Activated CD8-positive, alpha-beta T cell treated with anti-CD3 and anti-CD28 coated beads, Interleukin-2, amount 10 ng/mL, durations not matched to agents 7 days and 5 days (primary cell): ENCODE measurements at places on chromosomes 11 and 22.

GRCh38 chr11:71453918-71454304 lies 908 bp downstream of the NADSYN1 start:
- peak overlapping the region; percentile 92 for H3K27ac ChIP-seq
- DNase-seq: no peak

GRCh38 chr11:68890490-68891231 lies 13.0 kb downstream of the MRPL21 start:
- peaks cover 27% of the 10 kb centered on the region for H3K36me3 ChIP-seq
- no peaks in the 10 kb centered on the region for H3K27me3 ChIP-seq
- DNase-seq: no peak
- H3K27ac ChIP-seq: no peak overlapping the region
- no peaks in the 10 kb centered on the region for H3K4me1 ChIP-seq

DNA sequence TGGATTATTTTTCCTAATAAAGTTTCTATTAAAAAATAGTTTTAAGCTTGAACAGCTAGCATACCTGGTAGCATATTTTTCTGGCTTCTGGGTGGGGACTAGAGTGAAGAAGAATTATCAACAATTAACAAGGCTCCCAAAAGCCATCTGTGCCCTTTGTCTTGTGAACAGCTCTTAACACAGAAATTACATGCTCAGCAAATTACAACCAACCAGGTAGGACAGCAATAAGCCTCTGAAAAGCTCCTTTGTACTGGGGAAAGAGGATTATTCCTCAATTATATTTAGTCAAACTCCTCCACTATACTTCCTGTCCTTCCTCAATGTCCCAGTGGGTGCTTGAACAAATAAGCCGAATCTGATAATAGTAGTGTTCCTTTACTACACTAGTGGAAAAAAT lies 162.8 kb downstream of the RAB38 start:
- DNase-seq: no peak
- no peaks in the 10 kb centered on the region for H3K4me1 ChIP-seq
- H3K4me3 ChIP-seq: no peak overlapping the region
- no peaks in the 10 kb centered on the region for H3K27me3 ChIP-seq
- H3K36me3 ChIP-seq: no peaks in the 10 kb centered on the region
- no peak overlapping the region for H3K27ac ChIP-seq

DNA sequence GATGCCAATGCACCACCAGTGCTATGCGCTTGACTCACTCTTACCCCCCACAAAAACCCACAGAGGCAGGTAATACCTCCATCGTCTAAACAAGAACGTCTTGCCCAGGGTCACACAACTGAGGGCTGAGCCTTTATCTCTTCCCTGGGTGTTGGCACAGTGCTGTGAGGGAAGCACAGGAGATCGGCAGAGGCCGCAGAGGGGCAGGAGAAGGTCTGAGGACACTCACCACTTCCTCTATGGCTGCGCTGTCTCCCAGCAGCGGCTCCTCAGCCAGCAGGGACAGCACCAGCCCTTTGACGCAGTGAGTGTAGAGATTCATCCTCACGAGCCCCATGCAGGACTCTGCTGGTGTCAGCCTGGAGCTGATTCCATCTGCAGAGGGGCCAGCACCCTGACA lies 19.9 kb downstream of the HPS4 start:
- H3K4me1 ChIP-seq: no peaks in the 10 kb centered on the region
- no peak for DNase-seq
- H3K27ac ChIP-seq: no peak overlapping the region
- H3K36me3 ChIP-seq: peaks cover 38% of the 10 kb centered on the region
- no peak overlapping the region for H3K4me3 ChIP-seq

DNA sequence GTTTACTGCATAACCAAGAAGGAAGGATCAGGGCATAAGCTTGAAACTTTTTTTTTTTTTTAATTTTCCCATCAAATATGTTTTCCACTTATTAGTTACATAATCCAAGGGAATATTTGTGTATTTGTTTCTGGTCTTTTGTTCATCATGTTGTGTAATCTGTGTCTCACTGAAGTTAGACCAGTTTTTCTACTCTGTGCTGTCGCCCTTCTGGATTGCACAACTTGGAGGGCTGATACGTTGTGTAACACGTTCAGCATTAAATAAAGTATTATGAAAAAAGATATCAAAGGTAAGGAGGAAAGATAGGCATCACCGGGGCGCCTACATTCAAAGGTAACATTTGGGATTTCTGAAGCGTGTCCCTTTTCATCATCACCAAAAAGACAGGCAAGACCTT lies 3.3 kb upstream of the E2F8 start:
- no peak overlapping the region for H3K4me3 ChIP-seq
- no peak for DNase-seq
- H3K4me1 ChIP-seq: peaks cover 28% of the 10 kb centered on the region
- H3K27me3 ChIP-seq: peaks cover 41% of the 10 kb centered on the region
- peaks cover 16% of the 10 kb centered on the region for H3K36me3 ChIP-seq

GRCh38 chr11:126608658-126609057 lies 253.2 kb downstream of the ST3GAL4 start:
- H3K27ac ChIP-seq: no peak overlapping the region
- H3K4me1 ChIP-seq: no peaks in the 10 kb centered on the region
- no peaks in the 10 kb centered on the region for H3K36me3 ChIP-seq
- H3K27me3 ChIP-seq: peaks cover 3% of the 10 kb centered on the region
- no peak overlapping the region for H3K4me3 ChIP-seq

- H3K27ac ChIP-seq: no peak overlapping the region
- H3K4me1 ChIP-seq: no peaks in the 10 kb centered on the region
- no peaks in the 10 kb centered on the region for H3K36me3 ChIP-seq
- DNase-seq: no peak
- no peaks in the 10 kb centered on the region for H3K27me3 ChIP-seq
These were observed 31.6 kb upstream of the KCNQ1OT1 start for GRCh38 chr11:2731130-2732125.

DNA sequence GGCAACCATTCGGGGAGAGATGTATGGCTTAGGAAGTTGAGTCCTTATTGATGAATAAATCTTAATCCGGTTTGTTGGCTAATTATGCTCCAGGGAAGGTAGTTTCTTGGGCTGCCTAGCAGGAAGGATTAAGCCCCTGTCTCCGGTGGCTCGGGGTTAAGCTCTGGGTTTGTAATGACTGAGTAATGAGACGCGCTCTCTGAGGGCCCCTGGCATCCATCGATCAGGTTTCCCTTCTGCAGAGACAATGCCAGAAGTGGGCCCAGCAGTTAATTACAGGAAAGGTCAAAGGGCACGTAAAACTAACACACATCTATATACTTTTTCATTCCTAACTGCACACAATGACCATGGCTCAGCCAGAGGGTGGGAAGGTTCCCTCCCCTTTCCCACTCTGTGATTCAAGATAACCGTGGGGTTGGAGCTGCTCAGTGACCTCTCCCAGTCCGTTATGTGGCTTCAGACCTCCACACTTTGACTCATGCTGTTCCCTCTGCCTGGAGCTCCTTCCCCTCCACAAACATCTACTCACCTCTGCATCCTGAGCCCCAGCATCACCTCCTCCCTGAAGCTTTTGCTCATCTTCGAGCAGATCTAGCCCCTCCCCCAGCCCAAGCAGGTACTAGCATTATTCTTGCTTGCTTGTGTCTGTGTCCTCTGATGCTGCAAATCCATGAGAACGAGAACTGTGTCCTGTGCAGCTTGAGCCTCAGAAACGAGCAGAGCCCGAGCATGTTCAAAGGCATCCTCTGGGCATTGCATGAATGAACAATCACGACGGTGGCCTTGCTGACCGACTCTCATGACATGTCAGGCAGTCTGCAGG lies 16.6 kb downstream of the SCUBE1 start:
- DNase-seq: no peak
- no peak overlapping the region for H3K4me3 ChIP-seq
- no peaks in the 10 kb centered on the region for H3K36me3 ChIP-seq
- H3K4me1 ChIP-seq: peaks cover 5% of the 10 kb centered on the region

DNA sequence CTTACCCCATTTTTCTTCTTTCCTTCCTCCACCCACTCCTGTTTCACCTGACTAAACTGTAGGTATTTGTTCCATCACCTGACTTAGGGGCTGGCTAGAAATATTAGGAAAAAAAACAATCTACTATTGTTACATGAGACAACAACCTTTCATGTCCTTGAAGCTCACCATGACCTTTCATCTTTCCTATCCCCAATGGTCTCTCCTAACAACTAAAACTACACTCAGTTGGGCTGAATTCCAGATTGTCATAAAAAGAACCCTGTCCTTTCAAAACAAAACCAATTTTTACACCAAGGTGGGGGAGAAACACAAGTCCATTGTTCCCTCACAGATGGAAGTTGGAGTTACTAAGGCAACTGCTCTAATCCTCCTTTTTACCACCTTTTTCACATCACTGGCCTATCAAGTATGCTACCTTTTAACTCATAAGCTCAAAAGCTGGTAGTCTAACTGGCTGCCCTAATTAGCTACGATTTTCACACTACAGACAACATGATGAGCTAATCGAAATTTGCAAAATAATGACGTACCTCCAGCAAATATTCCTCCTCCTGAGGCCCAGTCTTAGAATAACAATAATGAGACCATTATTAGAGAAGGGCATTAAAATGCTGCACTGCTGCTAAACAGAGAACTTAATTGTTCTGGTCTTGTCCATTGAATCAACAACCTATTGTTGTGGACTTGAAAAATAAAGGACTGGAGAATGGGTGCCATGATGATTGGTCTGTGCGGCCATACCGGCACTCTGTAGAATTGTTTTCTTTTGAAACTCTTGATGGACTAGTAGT lies 46.5 kb upstream of the SOX6 start:
- no peaks in the 10 kb centered on the region for H3K4me1 ChIP-seq
- no peak overlapping the region for H3K27ac ChIP-seq
- no peaks in the 10 kb centered on the region for H3K27me3 ChIP-seq
- no peak for DNase-seq
- H3K4me3 ChIP-seq: no peak overlapping the region
- no peaks in the 10 kb centered on the region for H3K36me3 ChIP-seq
